Sciatic nerve (tissue), 2 donors: ENCODE measurements at places on chromosomes 4 and X.

GRCh38 chr4:172096786-172097185 lies 283.6 kb downstream of the GALNTL6 start:
- no peak for DNase-seq

DNA sequence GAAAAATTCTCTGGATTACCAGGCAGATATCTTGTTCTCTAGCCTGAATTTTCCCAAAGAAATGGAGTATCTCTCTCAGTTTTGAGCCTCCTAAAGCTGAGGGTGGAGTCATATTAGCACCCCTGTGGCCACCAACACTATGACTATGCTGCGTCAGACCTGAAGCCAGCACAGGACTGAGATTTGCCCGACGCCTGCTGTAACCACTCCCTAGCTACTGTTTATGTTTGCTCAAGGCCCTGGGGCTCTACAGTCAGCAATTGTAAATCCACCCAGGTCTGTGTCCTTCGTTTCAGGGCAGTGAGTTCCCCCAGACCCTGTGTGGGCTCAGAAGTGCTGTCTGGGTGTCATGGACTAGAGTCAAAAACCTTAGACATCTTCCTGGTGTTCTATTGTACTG lies 61.4 kb downstream of the ZXDA start:
- DNase-seq, result no peak

- peak; percentile 70 for DNase-seq
These were observed 3.5 kb downstream of the AP1AR start for GRCh38 chr4:112234952-112235609.

GRCh38 chrX:65948103-65948502 lies 91.8 kb downstream of the VSIG4 start:
- DNase-seq, result no peak

- DNase-seq, result no peak
These were observed 71.5 kb downstream of the SORBS2 start for GRCh38 chr4:185740471-185740873.
